Activated T-helper 1 cell treated with anti-CD3 and anti-CD28 coated beads, Interleukin-2, amount 50 U/mL, for 16 hours (primary cell): ENCODE measurements at places on chromosomes 5 and 9.
A peak's percentile ranks its signal among the peaks of the same experiment; 100 is the strongest.

DNA sequence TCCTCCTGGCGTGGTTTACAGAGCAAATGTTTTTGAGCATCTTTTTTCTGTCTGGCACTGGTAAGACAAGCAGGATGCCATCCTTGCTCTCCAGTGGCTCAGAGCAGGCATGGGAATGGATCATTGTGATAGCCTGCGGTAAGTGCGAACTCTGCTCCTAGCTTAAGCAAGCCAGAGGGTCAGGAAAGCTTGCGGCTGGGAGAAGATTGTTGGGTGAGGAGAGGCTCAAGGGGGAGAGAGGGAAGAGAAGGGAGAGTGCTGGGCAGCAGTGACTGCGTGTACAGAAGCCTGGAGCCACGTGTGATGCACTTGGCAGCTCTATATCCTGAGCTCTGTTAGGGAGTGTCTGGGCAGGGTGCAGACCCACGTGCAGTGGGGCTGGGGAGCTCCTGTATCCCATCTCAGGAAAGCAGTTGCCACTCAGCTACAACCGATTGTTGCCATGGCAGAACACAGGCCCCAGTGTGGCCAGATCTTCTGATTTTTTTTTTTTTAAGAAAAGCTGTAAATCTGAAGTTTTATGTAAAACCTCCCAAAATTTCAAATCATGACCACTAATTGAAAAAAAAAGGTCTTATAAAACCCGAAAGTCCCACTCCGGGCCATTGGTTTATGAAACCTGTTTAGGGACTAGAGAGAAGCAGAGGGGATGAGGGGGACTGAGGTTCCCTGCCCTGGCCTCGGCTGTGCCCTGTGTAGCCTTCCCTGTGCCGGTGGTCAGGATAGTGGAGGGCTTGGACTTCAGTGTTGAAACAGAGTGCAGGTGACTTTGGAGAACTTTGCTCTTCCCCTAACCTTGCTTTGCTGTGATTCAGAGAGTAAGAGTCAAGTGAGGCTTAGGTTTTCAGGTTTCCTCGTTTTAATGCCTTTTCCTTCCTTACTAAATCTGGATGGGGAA, 67.3 kb downstream of the ZNF618 start:
- no peak for DNase-seq

DNA sequence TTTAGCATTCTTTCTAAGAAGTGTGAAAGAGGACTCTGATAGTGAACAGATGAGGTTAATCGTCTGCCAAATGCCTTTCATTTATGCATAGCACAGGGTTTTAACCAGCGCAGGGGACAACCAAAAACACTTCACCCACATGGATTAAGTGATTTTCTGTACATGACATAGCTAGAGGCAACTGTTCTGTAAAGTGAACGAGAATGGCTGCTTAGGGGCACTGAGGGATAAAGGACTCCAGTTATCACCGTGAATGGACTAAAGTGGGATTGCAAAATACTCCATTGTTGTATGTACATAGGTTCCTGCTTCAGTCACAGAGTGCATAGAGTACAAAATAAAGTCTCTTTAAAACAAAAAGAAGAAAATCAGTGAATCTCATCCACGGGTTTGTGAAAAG, 456.8 kb downstream of the DMAC1 start:
- DNase-seq, result no peak

DNA sequence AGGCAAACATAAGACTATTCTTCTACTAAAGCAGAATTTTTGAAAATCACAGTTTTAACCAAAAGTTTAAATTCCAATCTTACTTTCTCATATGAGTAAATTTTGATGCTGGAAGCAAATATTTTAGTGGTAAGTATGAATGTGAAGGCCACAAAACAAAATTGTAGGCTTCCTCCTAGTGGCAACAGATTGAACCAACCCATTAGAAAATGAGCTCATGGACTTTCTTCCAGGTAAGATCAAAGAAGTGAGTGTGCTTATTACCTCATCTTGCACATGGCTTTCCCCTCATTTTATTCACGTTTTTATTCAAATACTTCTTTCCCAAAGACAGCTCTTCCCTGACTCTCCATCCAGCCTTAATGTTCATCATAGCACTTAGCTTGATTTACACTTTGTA, 16.5 kb upstream of the RLN2 start:
- DNase-seq, result no peak

DNA sequence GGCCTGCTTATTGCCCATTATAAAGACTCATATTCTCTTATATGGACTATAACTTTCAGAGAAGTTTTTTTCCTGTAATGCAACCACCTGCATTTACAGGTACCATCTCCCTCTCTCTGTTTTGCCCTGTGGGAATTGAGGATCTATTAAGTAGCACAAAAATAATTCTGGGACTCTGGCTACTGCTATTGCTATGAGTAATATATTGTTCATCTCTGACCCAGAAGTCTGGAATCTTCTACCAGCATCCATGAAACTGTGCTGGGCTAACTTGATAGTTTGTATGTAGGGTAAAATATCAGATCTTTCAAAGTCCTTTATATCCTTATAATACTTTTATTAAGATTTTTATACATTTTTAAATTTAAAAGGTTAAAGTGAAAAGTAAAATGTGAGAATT, 607.2 kb downstream of the EFNA5 start:
- no peak for DNase-seq

GRCh38 chr9:9631284-9631683, 981.5 kb downstream of the PTPRD start:
- no peak for DNase-seq

GRCh38 chr9:36995927-36996705, 38.0 kb downstream of the PAX5 start:
- peak; percentile 18 for DNase-seq

GRCh38 chr5:59021837-59022514, 439.1 kb downstream of the RAB3C start:
- DNase-seq, result no peak

DNA sequence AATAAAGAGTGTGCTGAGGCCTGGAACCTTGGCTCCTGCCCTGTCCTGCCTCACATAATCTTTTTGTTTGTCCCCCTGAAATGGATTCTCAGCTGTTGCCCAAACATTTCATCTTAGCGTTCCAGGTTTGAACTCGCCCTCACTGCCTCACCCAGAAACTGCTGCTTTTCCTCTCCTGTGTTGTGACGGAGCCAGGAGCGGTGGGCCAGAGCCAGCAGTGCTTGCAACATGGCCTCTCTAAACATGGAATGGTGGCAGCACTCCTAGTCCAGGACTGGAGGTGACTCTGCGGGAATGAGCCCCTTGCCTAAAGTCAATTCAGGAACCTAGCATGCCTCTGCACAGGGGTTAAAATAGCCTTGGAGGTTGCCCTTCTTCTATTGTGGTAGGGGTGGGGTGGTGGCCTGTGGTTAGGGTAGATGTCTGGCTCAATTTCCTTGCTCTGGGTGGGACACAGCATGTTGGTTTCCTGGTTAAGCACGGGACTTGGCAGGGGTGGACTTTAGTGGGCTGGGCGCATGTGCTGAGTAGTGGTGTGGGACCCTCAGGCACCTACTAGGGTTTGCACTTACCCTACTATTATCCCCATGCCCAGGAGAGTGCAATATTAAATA, 101.6 kb downstream of the SLC25A46 start:
- DNase-seq, result no peak

- DNase-seq, result no peak
Observed at GRCh38 chr5:134410822-134411221, 859 bp downstream of the CDKN2AIPNL start.

DNA sequence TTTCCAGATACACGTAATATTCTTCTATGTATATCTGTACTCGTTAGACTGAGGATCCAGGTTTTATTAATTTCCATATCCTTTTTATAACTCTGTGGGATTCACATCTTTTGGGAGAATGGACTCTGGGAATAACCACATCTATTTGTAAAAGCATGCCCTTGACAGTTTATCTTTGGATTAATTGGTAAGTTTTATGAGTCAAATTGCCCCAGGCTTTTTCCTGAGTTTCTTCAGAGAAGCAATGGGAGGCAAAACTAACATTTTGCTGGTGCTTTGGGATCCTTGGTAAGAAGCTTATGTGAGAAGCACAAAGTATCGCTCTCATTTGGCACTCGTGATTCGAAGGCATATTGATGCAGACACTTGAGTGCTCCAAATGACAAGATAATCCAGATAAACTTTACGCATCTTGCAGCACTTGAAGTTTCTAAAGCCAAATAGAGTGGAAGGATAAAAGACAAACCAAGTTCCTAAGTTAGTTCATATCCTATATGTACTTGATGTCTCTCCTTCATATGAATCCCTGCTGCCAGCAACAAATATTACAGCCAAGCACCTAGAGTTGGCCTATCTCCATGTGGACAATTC, 324.7 kb downstream of the TLE4 start:
- no peak for DNase-seq

- no peak for DNase-seq
Observed at GRCh38 chr9:18543406-18544192, 69.6 kb downstream of the ADAMTSL1 start.

GRCh38 chr9:36623280-36623679, 50.6 kb downstream of the MELK start:
- DNase-seq, result no peak

GRCh38 chr9:83199832-83200231, 136.9 kb upstream of the RASEF start:
- no peak for DNase-seq

- DNase-seq, result no peak
Observed at GRCh38 chr9:100372648-100373047, 19.9 kb upstream of the TEX10 start.

DNA sequence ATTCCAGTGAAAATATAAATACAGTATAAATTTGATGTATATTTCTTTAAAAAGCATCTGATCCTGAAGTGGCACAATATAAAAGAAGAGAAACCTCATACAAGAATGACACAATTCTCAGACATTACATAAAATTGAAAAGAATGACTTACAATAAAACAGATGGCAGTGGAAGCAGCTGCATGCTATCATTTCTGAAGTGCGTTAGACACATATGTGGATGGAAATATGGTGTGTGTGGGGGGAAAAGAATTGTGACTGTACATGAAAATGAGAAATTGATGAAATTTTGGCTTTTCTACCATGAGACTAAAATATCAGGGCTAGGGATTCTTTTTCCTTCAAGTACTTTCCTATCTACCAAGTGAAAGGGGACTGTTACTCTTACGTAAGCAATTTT, 45.9 kb upstream of the CDH18 start:
- DNase-seq, result no peak

GRCh38 chr9:76379494-76379893, 14.7 kb downstream of the RFK start:
- no peak for DNase-seq

DNA sequence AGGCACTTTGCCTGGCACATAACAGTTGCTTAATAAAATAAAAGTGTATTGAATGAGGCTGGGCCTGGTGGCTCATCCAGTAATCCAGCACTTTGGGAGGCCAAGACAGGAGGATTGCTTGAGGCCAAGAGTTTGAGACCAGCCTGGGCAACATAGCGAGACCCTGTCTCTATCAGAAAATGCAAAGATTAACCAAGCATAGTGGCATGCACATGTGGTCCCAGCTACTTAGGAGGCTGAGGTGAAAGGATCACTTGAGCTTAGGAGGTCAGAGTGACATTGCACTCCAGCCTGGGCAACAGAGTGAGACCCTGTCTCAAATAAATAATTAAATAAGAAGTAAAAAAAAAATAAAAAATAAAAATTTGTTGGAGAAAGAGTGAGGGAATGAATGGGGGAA, 21.2 kb downstream of the TNFAIP8 start:
- no peak for DNase-seq

- DNase-seq, result no peak
Observed at GRCh38 chr9:124392871-124393460, 22.3 kb downstream of the PSMB7 start.

- DNase-seq, result no peak
Observed at GRCh38 chr5:96957254-96958049, 21.6 kb downstream of the LNPEP start.

DNA sequence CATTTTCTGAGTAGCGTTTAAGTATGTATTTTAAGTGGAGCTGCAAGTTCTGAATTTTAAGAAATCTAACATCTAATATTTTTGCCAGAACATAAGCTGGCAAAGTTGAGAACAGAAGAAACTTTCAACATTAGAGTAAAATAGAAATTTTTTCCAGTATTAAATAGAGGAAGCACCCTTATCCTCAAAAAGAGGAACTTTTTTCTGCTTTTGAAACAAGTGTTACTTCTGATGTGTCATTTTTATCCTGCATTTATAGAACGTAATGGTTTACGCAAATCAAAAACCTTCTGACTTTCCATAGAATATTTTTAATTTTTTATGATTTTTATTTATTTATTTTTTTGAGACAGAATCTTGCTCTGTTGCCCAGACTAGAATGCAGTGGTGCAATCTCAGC, 21.8 kb downstream of the ZBED3 start:
- DNase-seq, result no peak

GRCh38 chr5:82011761-82012160, 39.9 kb downstream of the ATG10 start:
- no peak for DNase-seq
